ENCODE measurements at places on chromosomes 4 and X.

DNA sequence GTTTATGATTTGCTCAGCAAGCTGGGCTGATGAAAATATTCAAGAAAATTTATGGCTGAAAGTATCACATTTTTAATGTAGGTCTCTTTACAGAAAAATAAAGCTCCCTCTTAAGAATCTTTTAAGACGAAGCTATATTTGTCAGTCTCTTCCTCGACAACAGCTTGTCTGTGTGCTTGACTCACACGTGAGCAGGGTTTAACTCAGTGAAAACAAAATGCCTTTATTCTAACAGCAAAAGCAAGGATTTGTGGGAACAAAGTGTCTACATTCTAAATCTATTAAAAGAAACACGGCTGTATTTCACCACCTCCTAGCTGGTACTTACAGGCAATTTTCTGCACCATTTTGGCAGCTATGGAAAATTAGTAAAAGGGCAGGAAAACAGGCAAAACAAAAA lies 75.5 kb downstream of the NYX start:
- no peak for DNase-seq

DNA sequence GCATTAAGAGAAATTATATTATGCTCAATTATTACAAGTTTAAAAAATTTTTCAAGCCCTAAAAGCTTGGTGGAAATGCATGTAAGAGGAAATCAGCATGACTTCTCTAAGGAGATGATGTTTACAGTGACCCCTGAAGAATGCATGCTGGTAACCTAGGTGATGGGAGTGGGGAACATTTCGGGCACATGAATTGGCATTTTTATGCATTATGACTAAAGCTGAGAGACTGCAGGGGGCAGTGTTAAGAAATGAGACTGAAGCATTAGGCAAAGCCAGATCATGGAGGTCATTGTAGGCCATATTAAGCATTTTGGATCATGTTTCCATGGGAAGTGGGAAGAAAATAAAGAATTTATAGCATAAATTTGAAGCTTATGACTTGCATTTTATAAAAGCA lies 421.3 kb downstream of the FAT4 start:
- no peak for DNase-seq

- no peak for DNase-seq
Observed at GRCh38 chr4:76952656-76953582, 3.4 kb downstream of the SEPTIN11 start.

GRCh38 chr4:53767482-53767881 lies 176.2 kb upstream of the LNX1 start:
- DNase-seq: no peak

GRCh38 chrX:150635952-150636351 lies 57.2 kb upstream of the MTMR1 start:
- DNase-seq: no peak

GRCh38 chr4:15653864-15654592 lies 1.1 kb downstream of the FBXL5 start:
- DNase-seq: no peak

GRCh38 chr4:8035371-8035780 lies 95.7 kb upstream of the AFAP1 start:
- DNase-seq: no peak

DNA sequence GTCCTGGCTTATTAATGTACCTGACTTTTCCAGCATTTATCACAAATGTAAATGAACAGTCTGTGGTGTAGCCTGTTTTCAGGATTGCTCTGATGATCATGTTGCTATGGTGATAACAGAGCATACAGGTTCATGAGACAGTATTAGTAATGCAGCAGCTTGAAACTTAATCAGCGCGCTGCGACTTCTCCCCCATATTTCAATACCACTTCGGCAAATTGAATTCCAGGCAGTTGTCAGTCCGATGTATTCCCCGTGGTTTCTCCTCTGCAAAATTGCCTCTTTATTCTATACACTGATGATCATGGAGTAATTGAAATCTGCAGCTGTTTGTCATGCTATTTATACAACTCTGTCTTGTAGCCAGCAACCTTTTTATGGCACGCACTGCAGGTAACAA lies 239.3 kb downstream of the C4orf33 start:
- DNase-seq: no peak

DNA sequence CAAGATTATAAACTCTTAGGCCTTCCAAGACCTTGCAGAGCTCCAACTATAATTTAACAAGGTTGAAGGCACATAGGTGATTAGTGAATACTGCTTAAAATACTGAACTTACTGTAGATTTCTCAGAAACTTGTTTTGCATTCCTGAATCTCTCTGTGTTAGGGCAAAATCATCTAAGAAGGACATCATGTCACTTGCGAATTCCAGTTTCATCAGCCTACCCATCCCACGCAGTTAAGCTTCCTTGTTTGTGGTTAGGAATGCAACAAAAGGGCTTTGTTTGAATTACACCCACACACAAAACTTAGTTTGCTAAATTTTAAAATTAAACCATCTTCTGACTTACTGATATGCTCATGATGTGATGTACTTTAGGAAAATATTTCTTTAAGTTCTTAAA lies 174.0 kb downstream of the SOWAHB start:
- DNase-seq: no peak

GRCh38 chr4:77473509-77473908 lies 132.1 kb upstream of the CXCL13 start:
- no peak for DNase-seq

DNA sequence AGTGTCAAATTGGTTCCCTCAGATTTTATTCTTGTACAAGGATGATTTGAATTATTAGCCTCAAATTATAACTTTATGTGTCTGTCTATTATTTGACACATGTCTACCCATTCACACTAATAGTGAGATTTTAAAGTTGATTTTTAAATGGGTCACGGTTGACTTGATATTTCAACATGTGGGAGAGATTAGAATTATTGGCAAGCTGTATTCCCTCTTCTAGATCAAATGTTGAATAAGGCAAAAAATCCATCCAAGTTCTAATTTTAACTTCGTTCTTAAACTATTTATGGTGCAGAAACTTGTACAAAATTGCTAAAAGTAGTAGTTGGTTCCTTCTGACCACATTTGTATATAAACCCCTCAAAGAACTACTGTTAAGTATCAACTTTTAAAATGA lies 1498.0 kb downstream of the STIM2 start:
- DNase-seq: no peak

DNA sequence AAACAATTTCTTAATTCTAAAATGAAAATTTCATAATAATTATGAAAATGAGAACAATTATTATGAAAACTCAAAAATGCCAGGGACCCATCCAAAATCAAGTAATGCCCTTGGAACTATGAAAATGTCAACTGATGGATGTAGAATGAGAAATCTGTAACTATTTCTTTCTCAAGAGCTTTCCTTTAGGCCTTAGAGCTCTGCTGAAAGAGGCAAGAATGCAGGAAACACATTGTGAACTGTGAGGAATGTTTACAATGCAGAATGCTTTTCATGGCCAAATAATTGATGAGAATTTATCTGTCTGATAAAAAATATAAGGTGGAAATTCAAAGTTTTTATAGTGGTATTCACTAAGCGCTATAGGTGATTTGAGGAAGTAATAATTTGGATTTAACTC lies 207.1 kb upstream of the PCDH18 start:
- no peak for DNase-seq

DNA sequence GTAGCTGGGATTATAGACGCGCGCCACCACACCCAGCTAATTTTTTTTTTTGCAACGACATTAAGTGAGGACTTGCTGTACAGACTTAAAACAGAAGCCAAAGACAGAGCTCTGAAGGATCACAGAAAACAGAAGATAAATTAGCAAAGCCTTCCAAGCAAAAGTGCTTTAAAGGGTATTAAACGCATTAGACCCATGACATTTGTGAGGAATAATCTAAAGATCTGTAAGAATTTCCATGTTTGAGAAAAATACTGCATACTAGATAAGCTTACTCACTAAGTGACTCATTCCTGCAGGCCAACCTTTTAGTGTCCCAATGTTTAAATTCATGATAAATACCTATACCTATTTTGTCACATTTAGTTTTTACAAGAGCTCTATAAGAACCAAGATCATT lies 27.4 kb downstream of the SMARCA1 start:
- DNase-seq: no peak

DNA sequence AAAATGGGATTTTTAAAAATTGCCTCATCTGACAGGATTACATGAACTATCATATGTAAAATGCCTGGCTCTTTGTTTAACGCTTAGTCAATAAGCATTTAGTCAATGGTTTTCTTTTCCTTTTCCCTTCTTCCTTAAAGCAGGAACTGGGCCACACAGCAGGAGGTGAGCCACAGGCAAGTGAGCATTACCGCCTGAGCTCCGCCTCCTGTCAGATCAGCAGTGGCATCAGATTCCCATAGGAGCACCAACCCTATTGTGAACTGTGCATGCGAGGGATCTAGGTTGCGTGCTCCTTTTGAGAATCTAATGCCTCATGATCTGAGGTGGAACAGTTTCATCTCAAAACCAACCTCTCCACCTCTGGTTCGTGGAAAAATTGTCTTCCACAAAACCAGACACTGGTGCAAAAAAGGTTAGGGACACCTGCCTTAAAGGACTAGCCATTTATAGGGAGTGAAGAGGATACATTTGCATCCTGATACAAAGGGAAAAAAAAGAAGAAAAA lies 306.1 kb downstream of the FBXW7 start:
- DNase-seq: no peak

GRCh38 chr4:38958453-38959190 lies 73.6 kb downstream of the TMEM156 start:
- no peak for DNase-seq

DNA sequence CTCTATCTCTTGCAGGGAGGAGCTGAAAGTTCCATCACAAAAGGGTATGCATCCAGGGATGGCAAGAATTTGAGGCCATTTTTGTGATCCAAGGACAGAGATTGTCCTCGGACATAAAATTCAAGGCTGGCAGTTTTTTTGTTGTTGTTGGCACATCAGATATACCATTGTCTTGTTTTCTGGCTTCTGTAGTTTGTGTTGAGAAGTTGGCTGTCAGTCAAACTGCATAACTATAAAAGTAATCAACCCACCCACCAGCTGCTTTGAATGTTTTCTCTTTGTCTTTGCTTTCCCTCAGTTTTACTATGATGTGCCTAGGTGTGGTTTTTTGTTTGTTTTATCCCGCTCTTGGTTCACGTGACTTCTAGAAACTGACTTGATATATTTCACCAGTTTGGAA lies 21.6 kb upstream of the PDZD4 start:
- DNase-seq: no peak

DNA sequence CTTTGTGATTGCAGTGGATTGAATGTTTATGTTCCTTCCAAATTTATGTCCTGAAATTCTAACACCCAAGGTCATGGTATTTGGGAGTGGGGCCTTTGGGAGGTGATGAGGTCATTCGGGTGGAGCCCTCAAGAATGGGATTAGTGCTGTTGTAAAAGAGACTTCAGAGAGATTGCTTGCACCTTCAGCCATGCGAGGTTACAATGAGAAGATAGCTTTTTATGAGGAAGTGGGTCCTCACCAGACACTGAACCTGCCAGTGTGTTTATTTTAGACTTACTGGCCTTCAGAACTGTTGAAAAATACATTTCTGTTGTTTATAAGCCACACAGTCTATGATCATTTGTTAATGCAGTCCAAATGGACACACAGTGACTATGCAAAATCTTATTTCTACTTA lies 161.0 kb upstream of the GPRIN3 start:
- DNase-seq: no peak

DNA sequence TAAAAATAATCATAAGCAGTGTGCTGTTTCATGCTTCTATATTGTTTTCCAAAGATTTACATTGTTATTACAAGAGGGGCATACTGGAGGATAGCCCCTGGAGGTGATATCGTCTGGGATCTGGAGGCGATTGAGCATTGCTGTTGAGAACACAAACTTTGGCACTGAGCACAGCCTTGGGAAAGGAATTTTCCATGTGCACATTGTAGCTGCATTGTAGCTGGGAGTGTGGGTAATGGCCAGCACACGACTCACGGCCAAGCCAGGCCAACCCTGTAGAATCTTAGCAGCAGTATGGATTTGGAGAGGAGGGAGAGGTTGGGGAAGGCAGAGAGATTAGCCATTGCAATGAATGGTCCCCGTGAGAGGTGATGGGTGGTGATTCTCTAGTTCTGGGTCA lies 121.9 kb downstream of the SMIM20 start:
- no peak for DNase-seq

- no peak for DNase-seq
Observed at GRCh38 chrX:47745416-47745815, 86.4 kb upstream of the UXT start.

DNA sequence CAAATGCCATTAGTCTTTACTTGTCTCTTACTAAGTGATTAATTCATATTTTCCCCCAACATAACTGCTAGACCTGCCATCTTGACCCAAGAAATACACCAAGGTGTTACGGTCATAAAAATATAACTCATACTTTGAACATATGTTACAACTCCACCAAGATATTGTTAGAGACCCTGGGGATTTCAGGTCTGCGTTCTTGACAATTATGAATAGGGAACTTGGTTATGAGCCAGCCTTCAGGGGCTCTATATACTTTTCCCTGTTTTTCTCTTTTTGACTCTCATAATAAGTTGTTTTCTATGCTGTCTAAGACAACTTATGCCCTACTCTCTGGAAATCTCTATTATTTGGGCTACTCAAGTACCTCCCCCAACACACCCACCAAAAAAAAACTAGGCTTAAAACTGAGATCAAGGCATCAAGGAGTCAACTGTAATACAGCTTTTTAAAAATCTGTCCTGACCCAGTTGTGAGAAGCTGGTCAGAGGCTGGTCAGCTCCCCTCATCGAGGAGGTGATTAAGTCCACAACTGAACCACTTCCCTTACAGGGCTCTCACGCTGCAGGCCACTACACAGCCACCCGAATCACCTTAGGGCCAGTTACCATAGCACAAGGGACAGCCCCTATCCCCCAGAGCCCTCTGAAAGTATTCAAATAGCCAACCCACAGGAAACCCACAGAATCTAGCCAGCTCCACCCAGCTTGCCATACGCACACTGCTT lies 10.5 kb upstream of the TLR3 start:
- DNase-seq: no peak

DNA sequence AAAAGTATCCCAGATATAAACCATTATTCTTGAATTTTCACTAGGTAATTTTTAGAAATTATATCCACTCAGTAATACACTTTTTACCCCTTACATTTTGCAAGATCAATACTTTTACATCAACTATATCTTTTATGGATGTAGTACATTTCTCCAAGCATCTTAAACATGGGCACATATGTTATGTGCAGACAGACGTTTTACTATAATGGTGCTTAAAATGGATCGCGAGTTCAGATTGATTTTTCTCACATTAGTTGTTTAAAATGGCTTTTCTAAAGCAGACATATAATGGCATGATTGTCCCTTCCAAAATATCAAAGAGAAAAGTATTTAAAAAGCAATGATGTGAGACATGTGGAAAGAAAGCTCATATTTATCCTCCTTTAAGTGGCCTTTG lies 786.1 kb downstream of the PDHA2 start:
- no peak for DNase-seq

DNA sequence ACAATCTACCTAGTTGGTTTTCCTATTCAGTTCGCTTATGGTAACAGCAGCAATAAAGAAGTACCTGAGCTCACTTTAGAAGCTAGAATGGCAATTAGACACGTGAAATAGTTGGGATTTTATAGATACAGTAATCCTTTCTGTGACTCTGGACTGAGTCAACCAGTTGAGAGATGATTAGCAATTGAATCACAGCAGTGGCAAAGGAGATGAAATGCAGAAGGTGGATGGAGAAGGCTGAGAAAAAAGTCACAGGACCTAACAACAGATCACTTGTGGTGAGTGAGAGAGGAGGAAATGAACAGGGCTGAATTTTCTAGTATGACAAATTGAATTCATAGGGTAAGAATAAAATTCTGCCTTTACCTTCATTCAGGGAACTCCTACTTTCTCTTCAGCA lies 197.1 kb upstream of the MAGEB18 start:
- no peak for DNase-seq

Data from DMS 273 treated with DMSO at 0.1 percent for 48 hours (cell line).